Activated CD4-positive, alpha-beta T cell treated with anti-CD3 and anti-CD28 coated beads for 36 hours (primary cell): ENCODE measurements at places on chromosomes 6 and 20. TPM values are rescaled to one million over a fixed set of nuclear protein-coding genes. Genes with fewer than 3 reads are reported as not detected.

DNA sequence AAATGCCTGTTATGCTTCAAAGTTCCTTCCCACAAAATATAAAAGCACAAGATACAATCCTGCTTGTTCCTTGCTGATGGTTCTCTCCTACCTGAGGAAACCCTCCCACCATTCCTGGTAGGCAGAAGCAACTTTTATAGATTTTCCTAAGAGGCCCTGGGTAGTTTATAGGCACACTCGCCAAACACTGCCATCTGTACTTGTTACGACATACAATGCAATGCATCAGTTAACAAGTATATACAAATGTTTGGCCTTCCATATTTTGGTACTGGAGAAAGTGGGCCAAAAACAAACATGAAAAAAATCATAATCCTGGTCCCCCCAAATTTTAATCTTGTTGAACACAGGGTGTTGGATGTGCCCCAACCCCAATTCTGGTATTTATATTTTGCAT is 16.6 kb downstream of the MCM9 start:
- H3K27ac ChIP-seq: no peak overlapping the region
- H3K4me1 ChIP-seq: peaks cover 3% of the 10 kb centered on the region
- peaks cover 46% of the 10 kb centered on the region for H3K36me3 ChIP-seq

- no peak overlapping the region for H3K27ac ChIP-seq
- peaks cover 5% of the 10 kb centered on the region for H3K27me3 ChIP-seq
- no peaks in the 10 kb centered on the region for H3K36me3 ChIP-seq
These were observed 107.1 kb downstream of the UNC5CL start for GRCh38 chr6:40931931-40932330.

Gene FAM8A1
- total RNA-seq: 3.3 TPM

- no peaks in the 10 kb centered on the region for H3K36me3 ChIP-seq
- DNase-seq: no peak
- no peaks in the 10 kb centered on the region for H3K4me1 ChIP-seq
- H3K27ac ChIP-seq: no peak overlapping the region
These were observed 113.2 kb downstream of the FNDC1 start for GRCh38 chr6:159282421-159282820.

Gene RPS6KA2
- total RNA-seq: 10.9 TPM

DNA sequence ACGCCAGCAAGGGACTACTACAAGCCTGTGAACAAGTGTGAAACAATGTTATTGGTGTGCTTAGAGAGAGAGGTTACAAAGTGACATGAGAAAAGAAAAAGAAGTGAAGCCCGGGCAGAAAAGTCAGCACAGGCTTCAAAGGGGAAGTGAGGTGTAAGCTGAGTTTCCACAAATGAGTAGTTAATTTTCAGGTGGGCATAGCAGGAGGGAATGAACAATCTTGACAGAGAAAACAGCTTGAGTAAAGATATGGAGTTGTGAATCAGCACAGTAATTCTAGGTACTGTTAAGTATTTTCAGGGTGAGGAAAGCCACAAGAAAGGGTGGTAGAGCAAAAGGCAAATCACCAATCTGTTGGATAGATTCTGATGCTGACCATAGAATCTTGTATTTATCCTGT is 4.3 kb downstream of the KCNQ5 start:
- peak overlapping the region; percentile 35 for H3K27ac ChIP-seq
- peak; percentile 15 for DNase-seq
- H3K4me1 ChIP-seq: peaks cover 26% of the 10 kb centered on the region
- H3K27me3 ChIP-seq: peaks cover 12% of the 10 kb centered on the region
- H3K36me3 ChIP-seq: peaks cover 2% of the 10 kb centered on the region
- no peak overlapping the region for H3K4me3 ChIP-seq

Gene MAP3K7
- 27.5 TPM for total RNA-seq

DNA sequence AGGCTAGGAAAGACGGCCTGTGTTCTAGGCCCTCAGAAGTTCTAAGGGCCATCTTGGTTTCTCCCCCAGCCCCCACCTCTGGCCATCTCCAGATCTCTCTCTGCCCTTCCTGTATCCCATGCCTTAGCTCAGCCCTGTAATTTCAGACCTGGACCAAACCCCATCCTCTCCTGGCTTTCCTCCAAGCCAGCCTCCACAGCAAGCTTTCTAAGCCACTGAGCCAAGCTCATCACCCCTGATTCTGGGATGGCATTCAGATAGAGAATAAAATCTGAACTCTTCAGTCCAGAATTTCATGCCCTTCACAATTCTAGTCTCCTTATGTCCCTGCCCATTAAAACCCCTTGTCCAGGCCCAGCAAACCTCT is 18.9 kb upstream of the CCM2L start:
- H3K27me3 ChIP-seq: peaks cover 23% of the 10 kb centered on the region
- no peaks in the 10 kb centered on the region for H3K4me1 ChIP-seq
- DNase-seq: no peak

Gene SLC22A16
- not detected for total RNA-seq

DNA sequence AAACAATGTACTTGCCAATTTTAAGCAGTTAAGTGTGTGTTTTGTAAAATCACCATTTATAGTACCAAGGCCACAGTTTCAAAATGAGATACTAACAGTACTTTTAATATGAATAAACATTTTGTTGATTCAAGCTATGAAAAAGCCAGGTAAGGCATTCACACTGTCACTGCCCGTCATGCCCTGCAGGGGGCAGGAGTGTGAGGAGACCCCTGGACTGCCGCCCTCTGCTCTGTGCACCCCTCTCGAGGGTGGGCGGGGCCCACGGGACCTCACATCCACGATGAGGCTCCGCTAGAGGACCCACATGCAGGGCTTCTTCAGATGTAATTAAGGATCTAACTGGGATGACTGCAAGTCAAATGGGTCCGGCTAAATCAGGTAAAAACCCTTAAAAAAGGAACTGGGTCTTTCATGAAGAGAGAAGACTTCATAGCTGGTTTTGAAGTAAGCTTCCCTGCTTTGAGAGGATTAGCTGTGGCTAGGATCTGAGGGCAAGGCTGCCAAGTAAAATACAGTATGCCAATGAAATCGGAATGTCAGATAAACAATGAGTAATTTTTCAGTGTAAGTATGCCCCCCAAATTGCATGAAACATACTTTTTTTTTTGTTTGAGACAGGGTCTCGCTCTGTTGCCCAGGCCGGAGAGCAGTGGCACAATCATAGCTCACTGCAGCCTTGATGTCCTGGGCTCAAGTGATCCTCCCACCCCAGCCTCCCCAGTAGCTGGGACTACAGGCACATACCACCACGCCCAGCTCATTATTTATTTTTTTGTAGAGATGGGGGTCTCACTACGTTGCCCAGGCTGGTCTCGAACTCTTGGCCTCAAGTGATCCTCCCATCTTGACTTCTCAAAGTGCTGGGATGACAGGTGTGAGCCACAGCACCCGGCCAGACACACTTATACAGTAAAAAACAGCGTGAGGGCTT is 18.7 kb downstream of the DIDO1 start:
- no peaks in the 10 kb centered on the region for H3K27me3 ChIP-seq
- peak overlapping the region; percentile 58 for H3K27ac ChIP-seq
- no peak overlapping the region for H3K4me3 ChIP-seq
- H3K4me1 ChIP-seq: peaks cover 11% of the 10 kb centered on the region
- DNase-seq: peak; percentile 62
